H1 (cell line): ENCODE measurements at places on chromosomes 12 and 14.

DNA sequence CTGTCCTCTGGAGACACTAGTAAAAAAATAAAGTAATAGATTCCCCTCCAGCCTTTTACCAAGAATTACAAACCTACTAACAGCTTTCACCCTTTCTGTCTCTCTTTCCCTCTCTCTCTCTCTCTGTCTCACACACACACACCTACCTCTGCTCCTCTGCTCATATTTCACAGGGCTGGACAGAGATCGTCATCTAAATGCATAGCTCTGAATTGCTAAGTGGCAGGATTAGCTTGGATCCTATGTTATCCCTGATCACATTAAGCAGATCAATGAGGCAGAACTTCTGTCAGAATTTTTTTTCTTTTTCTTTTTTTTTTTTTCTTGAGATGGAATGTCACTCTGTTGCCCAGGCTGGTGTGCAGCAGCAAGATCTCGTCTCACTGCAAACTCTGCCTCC, 22.9 kb downstream of the VCPKMT start:
- no peak overlapping the region for H3K27ac ChIP-seq
- H3K36me3 ChIP-seq, result no peaks in the 10 kb centered on the region
- H3K4me3 ChIP-seq, result no peak overlapping the region
- no peak for DNase-seq

DNA sequence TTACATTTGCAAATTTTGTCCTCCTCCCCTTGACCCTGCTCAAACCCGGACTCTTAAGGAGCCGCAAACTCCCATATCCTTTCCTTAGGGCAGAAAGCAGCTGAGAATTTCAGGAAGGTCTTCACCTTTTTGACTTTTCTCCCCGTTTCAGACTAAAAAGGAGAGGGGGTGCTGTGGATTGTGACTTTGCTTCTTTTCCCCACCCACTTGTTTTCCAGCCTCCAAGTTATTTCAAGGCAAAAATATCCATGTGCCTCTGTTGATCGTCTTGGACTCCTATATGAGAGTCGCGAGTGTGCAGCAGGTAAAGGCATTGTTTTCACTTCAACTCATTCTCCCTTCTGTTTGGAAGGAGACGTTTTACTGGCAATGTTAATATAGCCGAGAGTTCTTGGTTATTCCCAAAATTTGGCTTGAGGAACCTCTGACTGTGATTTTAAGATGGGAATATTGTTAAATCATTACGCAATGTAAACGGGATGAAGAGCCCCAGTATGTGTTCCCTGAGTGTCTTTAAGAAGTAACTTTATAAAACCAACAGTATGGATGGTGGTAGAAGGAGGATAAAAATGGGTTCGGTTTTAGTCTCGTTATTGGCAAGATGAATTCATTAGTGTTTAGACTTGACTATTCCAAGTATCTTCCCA, 663 bp downstream of the LRRK2 start:
- no peak overlapping the region; the same call in 1 of the 2 replicates for H3K4me3 ChIP-seq
- H3K36me3 ChIP-seq, result no peaks in the 10 kb centered on the region
- H3K27ac ChIP-seq, result no peak overlapping the region
- no peak for DNase-seq
- no peaks in the 10 kb centered on the region for H3K27me3 ChIP-seq
- H3K4me1 ChIP-seq, result no peaks in the 10 kb centered on the region; the same call in 1 of the 2 replicates

DNA sequence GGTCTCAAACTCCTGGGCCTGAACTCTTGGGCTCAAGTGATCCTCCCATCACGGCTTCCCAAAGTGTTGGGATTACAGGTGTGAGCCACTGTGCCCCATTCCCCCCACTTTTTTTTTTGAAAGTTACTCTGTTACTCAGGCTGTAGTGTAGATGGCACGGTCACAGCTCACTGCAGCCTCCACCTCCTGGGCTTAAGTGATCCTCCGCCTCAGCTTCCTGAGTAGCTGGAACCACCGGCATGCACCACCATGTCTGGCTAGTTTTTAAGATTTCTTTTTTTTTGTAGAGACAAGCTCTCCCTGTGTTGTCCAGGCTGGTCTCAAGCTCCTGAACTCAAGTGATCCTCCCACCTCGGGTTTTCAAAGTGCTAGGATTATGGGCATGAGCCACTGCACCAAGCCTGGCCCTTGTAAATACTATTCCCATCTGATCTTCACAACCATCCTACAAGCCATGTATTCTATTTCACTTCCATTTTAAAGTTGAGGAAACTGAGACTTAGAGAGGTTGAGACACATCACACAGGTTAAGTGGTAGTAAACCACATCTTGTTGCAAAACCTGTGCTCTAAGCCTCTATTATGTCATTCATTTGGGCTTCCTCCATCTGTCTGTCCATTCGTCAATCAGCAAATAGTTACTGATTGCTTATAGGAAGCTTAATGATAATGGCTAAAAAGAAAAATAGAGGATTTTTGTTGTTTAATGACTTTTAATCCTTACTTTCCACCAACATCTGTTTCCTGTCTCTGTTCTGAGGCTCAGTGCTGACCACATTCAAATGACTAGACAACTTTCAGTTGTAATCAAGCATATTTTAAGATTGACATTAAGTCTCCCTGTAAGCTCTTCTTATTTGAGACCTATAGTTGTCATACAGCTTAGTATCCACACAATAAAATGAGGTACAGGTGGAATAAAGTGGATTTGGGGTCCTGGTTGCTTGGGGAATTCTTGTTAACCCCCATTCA, 9.2 kb downstream of the ASCL4 start:
- H3K27me3 ChIP-seq, result 0 out of 2 replicates have a peak, but pooled peaks cover 3% of the 10 kb centered on the region
- H3K4me1 ChIP-seq, result no peaks in the 10 kb centered on the region
- no peak overlapping the region for H3K27ac ChIP-seq
- H3K4me3 ChIP-seq, result no peak overlapping the region
- H3K36me3 ChIP-seq, result no peaks in the 10 kb centered on the region
- DNase-seq, result no peak

DNA sequence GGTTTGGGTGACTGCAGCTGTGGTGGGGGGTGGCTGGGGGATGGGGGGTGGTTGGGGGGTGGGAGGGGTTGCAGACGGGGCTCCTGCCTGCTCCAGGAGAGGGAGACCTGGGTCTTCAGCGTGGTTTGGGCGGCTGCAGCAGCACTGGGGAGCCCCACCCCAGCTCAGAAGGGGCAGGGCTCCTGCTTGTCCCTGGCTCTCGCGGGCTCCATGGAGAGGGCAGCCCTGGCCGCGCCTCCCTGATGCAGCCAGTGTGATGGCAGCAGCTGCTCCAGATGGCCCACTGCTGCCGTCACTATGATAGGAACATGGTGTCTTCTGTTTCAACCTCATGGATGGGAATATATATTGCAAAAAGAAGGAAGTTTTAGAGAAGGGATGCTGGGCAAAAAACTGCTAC, 22.9 kb downstream of the TRHDE start:
- no peaks in the 10 kb centered on the region for H3K36me3 ChIP-seq
- H3K27ac ChIP-seq, result no peak overlapping the region
- DNase-seq, result no peak

DNA sequence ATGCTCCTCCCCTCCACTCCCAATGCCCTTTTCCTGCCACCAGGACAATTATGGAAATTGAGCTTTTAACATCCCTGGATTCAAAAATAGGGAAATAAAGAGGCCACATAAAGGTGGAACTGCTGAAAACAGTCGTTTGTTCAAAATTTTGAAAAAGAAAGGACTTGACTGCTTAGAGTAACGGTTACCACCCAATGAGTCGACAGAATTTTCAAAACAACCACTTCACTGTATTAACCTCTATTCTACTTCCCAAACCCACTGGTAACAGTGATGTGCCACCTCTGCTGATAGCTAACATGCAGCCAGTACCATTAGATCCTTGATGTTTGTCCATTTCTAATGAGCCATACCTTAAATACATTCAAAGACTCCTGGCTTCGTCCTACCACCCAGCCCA, 4.9 kb downstream of the ST8SIA1 start:
- peaks cover 14% of the 10 kb centered on the region for H3K27me3 ChIP-seq
- no peak for DNase-seq
- H3K4me1 ChIP-seq, result no peaks in the 10 kb centered on the region
- H3K27ac ChIP-seq, result no peak overlapping the region
- no peak overlapping the region for H3K4me3 ChIP-seq

- H3K27me3 ChIP-seq, result no peaks in the 10 kb centered on the region
- H3K36me3 ChIP-seq, result no peaks in the 10 kb centered on the region
- no peak overlapping the region for H3K4me3 ChIP-seq
- no peak for DNase-seq
Measured at GRCh38 chr12:92968176-92968813, 39.2 kb upstream of the EEA1 start.

GRCh38 chr14:68994056-68994455, 15.0 kb upstream of the ACTN1 start:
- H3K27ac ChIP-seq, result no peak overlapping the region
- DNase-seq, result no peak
- peaks cover 8% of the 10 kb centered on the region for H3K4me1 ChIP-seq
- H3K27me3 ChIP-seq, result no peaks in the 10 kb centered on the region
- no peak overlapping the region for H3K4me3 ChIP-seq

GRCh38 chr14:39179042-39179441, 4.0 kb downstream of the PNN start:
- H3K27ac ChIP-seq, result no peak overlapping the region
- H3K4me1 ChIP-seq, result no peaks in the 10 kb centered on the region
- DNase-seq, result no peak

DNA sequence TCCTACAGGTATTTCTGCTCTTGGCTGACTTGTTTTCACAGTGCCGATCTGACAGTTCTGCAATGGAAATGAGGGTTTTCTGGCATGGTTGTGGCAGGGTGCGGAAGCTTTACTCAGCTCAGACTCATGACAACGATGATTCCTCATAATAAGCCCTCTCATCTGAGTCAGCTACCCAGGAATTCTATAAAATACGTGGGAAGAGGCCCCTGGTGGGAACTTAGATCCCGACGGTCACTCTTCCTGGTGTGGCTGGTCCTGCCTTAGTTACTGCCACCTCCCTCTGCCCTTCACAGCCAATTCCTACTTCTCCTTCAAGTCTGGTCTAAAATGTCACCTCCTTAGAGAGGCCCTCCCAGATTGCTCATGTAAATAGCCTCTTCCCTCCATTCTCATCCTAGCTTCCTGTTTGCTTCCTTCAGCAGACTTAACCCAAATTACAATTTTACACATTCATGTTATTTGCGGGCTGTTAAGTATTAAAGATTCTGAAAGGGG, 104.2 kb upstream of the MAP1LC3B2 start:
- no peak for DNase-seq
- H3K4me3 ChIP-seq, result no peak overlapping the region
- H3K27ac ChIP-seq, result no peak overlapping the region
- H3K27me3 ChIP-seq, result no peaks in the 10 kb centered on the region

DNA sequence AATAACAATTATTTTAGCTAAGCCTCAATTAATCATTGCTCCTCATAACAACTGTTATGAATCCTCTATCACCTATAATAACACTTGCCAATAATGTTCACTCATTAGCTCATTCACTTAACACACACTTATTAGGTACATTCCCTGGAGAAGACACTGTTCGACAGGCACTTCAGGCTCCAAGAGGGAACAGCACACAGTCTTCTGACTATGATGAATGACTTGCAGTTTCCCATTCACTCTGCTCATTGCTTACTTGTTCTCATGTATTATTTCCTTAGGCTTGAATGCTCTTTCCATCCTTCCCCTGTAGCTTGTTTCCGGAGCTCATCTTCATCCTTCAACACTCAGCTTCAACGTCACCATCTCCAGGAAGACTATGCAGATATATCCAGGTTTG, 437.3 kb downstream of the TMEM132D start:
- no peak overlapping the region for H3K27ac ChIP-seq
- H3K27me3 ChIP-seq, result no peaks in the 10 kb centered on the region
- no peak overlapping the region for H3K4me3 ChIP-seq
- no peak for DNase-seq
- H3K4me1 ChIP-seq, result no peaks in the 10 kb centered on the region
- H3K36me3 ChIP-seq, result no peaks in the 10 kb centered on the region

DNA sequence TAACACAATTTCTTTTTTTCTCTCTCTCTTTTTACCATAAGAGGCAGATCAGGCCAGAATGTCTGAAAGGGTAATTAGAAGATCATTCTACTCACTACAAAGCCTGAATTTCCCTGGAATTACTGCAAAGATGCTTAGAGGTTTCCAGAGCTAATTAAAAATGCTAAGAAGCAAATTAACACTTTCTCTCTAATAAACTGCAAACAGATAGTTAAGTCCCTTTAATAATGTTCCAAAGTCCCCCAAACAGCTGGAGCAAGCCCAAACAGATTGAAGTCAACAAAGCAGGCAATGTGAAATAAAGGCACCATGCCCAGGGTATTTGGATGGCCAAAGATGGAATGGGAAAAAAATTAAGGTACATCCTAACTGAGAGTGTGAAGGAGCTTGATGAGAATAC, 208.8 kb upstream of the LRFN5 start:
- no peak for DNase-seq
- no peak overlapping the region for H3K27ac ChIP-seq
- no peaks in the 10 kb centered on the region for H3K27me3 ChIP-seq

DNA sequence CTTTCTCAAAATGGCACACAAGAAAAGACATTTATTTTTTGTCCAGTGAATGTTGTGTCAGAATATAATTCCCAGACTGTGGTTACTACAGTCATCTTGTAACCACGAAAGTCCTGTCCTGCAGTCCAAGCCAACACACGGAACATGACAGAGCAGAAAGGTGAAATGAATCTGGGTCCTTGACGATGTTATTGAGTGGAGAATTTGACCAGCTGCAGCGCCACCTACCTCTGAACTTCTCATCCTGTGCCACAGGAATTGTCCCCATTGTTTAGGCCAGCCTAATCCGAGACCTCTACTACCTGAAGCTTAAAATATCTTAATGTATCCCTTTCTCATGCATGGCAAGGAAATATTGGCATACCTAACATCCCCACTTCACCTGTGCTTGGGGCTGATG, 64.1 kb upstream of the OTX2 start:
- H3K4me3 ChIP-seq, result no peak overlapping the region
- no peak overlapping the region for H3K27ac ChIP-seq
- no peaks in the 10 kb centered on the region for H3K27me3 ChIP-seq
- DNase-seq, result no peak
- no peaks in the 10 kb centered on the region for H3K4me1 ChIP-seq

DNA sequence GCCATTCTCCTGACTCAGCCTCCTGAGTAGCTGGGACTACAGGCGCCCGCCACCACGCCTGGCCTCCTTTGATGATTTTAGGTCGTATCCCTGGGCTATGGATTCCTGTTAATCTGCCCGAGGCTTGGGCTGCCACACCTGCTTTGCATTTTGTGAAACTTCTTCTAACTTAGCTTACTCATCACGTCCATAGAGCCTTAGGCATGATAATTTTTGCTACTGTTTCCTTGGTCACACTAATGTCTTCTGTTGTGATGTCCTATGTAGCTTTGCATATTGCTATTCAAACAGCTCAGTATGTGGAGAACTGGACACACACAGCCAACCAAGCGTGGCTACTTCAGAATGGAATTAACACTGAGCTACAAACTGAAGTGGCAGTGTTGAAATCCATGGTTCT, 47.5 kb upstream of the DDX11 start:
- H3K4me1 ChIP-seq, result no peaks in the 10 kb centered on the region
- H3K27ac ChIP-seq, result no peak overlapping the region
- H3K36me3 ChIP-seq, result no peaks in the 10 kb centered on the region
- no peaks in the 10 kb centered on the region for H3K27me3 ChIP-seq

GRCh38 chr12:24014915-24015832, 65.7 kb upstream of the SOX5 start:
- H3K4me1 ChIP-seq, result peaks cover 4% of the 10 kb centered on the region
- peaks cover 25% of the 10 kb centered on the region for H3K27me3 ChIP-seq
- no peak for DNase-seq
- H3K4me3 ChIP-seq, result no peak overlapping the region
- no peak overlapping the region for H3K27ac ChIP-seq

GRCh38 chr14:86882818-86883217, 1110.2 kb downstream of the GALC start:
- no peaks in the 10 kb centered on the region for H3K36me3 ChIP-seq
- no peak overlapping the region for H3K4me3 ChIP-seq
- H3K27me3 ChIP-seq, result no peaks in the 10 kb centered on the region
- H3K27ac ChIP-seq, result no peak overlapping the region
- no peak for DNase-seq
- no peaks in the 10 kb centered on the region for H3K4me1 ChIP-seq
